Stimulated activated CD4-positive, alpha-beta T cell treated with anti-CD3 and anti-CD28 coated beads, Interleukin-12 subunit alpha, Interleukin-12 subunit beta, amount 100 ng/mL, for 4 hours (primary cell): ENCODE measurements at places on chromosomes 16 and 17.

- DNase-seq: no peak
These were observed 156.4 kb upstream of the FOXF1 start for GRCh38 chr16:86353948-86354347.

- no peak for DNase-seq
These were observed 28.4 kb upstream of the ZFPM1 start for GRCh38 chr16:88424587-88425235.

DNA sequence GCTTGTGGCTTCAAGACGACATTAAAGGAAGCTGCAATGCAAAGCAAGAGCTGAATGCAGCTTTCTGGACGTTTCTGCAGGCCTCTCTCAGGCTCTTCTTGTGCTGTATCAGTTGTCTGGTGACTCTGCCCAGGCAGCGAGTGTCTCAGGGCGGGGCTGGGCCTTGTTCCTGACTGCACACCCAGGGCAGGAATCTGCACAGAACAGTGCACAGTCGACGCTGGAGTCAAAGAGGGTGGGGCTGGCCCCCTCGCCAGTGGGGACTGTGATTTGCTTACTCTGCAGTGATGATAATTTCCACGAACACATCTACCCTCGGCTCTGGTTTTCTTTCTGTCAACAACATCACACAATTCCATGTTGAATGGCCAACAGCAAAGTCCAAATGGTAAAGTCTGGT lies 60.7 kb downstream of the IRF8 start:
- DNase-seq: no peak

GRCh38 chr16:80924372-80924978 lies 82.2 kb downstream of the CMC2 start:
- peak; percentile 29 for DNase-seq

DNA sequence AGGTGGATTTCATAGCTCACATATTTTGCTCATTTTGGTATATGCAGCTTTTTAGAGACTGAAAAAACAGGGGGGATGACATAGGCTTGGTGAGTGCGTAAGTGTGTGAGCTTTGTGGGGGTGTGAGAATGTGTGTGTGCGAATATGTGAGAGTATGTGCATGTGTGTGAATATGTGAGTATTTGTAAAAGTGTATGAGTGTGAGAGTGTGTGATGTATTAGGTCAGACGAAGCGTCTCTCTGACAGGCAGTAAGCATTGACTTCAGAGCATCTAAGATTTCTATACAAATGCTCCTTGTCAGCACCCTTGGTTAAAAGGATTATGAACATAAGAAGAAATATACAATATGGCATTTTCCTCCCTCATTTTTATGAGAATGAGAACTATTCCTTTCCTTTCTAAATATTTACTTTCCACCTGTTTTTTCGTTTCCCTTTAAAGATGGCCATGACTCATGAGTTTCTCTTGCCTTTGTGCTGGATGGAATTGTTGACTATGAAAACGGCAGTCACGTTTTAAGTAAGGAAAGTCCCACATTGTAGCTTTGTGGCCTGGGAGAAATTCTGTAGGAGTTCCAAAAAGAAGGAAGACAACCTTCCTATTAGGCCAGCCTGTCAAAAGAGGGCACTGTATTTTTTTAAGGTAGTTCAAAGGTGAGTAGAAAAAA lies 276.4 kb downstream of the FOXL1 start:
- no peak for DNase-seq
